ENCODE measurements at places on chromosomes 12 and 14. TPM values are rescaled to one million over a fixed set of nuclear protein-coding genes. Genes with fewer than 3 reads are reported as not detected.
A peak's percentile ranks its signal among the peaks of the same experiment; 100 is the strongest.

C12orf42 gene
- total RNA-seq = 2.0 TPM

- peaks cover 28% of the 10 kb centered on the region for H3K4me1 ChIP-seq
- no peak overlapping the region for H3K4me3 ChIP-seq
- H3K36me3 ChIP-seq = no peaks in the 10 kb centered on the region
- H3K27ac ChIP-seq = no peak overlapping the region
Measured at GRCh38 chr14:22884738-22885523, 1.9 kb downstream of the REM2 start.

GRCh38 chr12:26822026-26822425, 11.0 kb downstream of the ITPR2 start:
- no peaks in the 10 kb centered on the region for H3K36me3 ChIP-seq
- DNase-seq = no peak
- H3K4me1 ChIP-seq = peaks cover 24% of the 10 kb centered on the region
- H3K27ac ChIP-seq = no peak overlapping the region

DNA sequence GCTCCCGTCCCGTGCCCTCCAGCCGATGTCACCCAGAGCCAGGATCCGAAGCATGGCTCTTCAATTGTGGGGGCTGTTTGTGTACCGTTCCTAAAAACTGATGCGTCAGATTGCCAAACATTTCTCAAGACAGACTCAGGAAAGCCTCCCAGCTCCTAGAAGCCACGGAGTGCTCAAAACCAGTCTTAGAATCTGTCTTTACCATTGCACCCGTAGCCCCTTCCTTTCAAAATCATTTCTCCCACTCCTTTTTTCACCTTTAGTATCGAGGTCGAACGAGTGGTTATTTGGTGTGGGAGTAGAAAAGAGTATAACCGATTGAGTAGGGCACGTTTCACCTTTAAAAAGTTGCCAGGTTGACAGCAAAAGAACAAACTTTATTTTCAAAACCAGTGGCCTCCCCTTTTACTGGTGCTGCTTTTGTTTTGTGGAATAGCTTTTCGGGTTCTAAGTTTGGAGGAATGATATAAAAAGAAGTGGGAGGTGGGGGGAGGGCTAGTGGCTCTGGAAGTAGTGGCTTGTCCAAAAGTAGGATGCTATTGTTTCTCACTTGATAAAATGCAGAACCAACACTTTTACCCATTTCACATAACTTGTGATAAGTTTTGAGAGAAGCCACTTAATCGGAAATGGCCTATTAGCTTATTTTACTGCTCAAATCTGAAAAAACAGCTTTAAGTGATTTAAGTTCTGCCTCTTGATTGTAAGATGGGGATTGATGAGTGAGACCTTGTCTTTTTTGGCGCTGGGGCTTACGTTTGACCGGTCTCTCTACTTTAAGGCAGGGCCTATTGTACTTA, 803 bp downstream of the STK38L start:
- H3K36me3 ChIP-seq = no peaks in the 10 kb centered on the region
- H3K4me3 ChIP-seq = peak overlapping the region; percentile 86
- peaks cover 7% of the 10 kb centered on the region for H3K4me1 ChIP-seq
- peak overlapping the region; percentile 93 for H3K27ac ChIP-seq

All from GM12878 (cell line).